ENCODE measurements at places on chromosomes 6 and 20.
A peak's percentile ranks its signal among the peaks of the same experiment; 100 is the strongest.

DNA sequence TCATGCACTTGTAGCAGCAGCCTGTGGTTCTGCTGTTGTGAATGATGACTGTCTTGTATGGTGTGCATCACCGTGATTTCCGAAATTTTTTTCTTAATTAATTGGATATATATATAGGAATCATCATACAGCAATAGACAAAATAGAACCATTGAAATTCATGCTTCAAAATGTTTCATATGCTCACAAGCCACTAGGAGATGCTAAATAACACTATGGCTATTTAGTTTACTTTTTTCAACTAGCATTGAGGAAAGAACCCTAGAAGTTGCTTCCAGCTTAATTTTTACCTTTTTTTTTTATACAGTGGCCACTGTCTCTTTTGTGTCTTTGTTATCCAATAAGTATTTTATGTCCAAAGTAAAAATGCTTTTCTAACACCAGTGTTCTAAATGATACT, 485.4 kb downstream of the CDKAL1 start:
- DNase-seq, result no peak

DNA sequence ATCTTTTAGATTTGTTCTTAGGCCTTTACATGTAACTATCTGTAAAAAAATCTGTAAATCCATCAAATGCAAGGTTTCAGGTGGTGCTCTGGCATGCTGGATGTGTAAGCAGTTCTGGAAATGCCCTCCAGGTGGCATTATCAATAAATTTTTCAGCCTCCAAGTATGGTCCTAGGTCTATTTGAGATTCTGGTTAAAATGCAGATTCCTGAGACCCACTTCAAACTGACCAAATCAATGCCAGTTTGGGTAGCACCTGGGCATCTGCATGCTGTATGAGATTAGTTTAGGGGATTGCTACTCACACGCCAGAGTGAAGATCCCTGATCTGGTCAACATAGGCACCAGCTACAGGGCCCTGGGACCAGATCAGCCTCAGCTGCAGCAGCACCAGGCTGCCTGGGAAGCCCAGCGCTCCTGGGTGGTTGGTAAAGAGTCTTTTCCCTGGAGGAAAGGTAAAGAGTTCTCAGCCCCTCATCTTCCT, 507.3 kb upstream of the CITED2 start:
- DNase-seq, result peak; percentile 41

DNA sequence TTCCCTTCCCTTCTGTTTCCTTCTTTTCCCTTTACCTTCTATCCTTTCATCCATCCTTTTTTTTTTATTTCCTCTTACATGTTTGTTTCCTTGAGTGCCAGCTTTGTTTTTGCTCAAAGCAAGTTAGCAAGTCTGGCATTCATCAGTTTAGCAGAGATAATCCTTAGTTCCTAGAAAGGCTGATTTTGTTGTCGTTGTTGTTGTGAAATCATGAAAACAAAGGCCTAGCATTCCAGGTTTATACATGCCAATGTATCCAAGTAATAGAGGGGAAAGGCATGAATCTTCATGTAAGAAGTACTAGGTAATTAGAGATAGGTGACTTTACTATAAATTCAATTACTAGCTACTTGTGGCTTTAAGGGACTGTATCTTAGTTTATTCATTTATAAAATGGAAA, 45.9 kb downstream of the TFAP2B start:
- DNase-seq, result no peak

GRCh38 chr6:16244446-16244845, 6.1 kb downstream of the GMPR start:
- no peak for DNase-seq

- DNase-seq, result no peak
These were observed 45.5 kb upstream of the NRN1 start for GRCh38 chr6:6052216-6052615.

- peak; percentile 73 for DNase-seq
These were observed 1.6 kb upstream of the PSMB8 start for GRCh38 chr6:32845384-32845884.

DNA sequence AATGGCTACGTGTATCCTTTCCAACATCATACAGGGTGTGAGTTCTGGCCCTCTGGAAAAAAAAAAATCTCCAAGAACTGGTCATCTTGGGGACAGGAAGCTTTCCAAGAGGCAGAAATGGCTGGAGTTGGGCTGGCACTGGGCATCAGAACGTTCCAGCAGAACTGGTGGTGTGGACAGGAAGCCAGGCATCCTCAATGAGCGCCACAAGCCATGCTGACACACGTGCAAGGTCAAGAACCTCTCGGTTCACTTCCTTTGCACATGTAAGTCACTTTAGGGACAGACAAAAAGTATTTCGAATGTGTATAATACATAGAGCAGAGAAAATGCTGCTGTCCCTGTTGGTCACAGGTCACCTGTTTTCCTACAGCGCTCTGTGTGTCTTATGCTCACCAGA, 27.4 kb upstream of the RIN2 start:
- no peak for DNase-seq

GRCh38 chr6:132511831-132512220, 1.1 kb downstream of the STX7 start:
- no peak for DNase-seq

GRCh38 chr6:143368426-143368825, 82.1 kb downstream of the ADAT2 start:
- peak; percentile 82 for DNase-seq

- DNase-seq, result no peak
These were observed 164.3 kb upstream of the PROKR2 start for GRCh38 chr20:5480824-5481600.

GRCh38 chr20:19758501-19759331, 658 bp downstream of the RIN2 start:
- DNase-seq, result no peak

- no peak for DNase-seq
These were observed 39.3 kb downstream of the BEND3 start for GRCh38 chr6:107075951-107076381.
